ENCODE measurements at places on chromosomes 3 and 15. TPM values are rescaled to one million over a fixed set of nuclear protein-coding genes. Genes with fewer than 3 reads are reported as not detected.

DNA sequence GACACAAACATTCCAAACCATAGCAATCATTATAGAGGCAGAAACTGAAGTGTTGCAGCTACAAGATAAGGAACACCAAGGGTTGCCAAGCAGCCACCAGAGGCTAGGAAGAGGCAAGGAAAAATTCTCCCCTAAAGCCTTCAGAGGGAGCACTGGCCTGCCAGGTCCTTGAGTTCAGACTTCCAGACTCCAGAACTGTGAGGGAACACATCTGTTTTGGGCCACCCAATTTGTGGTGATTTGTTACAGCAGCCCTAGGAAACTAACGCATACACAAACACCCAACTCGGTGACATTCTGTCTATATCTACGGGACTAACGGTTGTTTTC, 54.6 kb downstream of the MB21D2 start:
- no peaks in the 10 kb centered on the region for H3K36me3 ChIP-seq
- DNase-seq = no peak
- no peaks in the 10 kb centered on the region for H3K27me3 ChIP-seq
- no peaks in the 10 kb centered on the region for H3K4me1 ChIP-seq
- no peak overlapping the region for H3K4me3 ChIP-seq

DNA sequence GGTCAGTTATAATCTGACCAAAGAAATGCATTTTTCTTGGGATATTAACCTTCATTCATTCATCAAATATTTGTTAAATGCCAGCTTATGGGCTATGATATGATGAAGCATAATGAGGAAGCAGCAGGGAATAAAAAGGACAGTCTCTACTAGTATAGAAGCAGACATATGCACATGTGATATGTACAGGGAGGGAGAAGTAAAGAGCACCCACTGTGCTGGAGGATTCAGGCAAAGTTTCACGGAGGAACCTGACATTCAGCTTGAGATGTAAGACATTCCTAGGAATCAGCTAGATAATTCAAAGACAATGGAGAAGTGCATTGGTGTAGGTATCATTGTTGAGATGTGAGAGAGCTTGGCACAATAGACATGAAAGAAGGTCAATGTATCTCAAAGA, 450.7 kb downstream of the LPP start:
- H3K27ac ChIP-seq = no peak overlapping the region
- DNase-seq = no peak
- H3K27me3 ChIP-seq = no peaks in the 10 kb centered on the region
- no peaks in the 10 kb centered on the region for H3K4me1 ChIP-seq

- H3K27me3 ChIP-seq = no peaks in the 10 kb centered on the region
- no peak overlapping the region for H3K4me3 ChIP-seq
- no peaks in the 10 kb centered on the region for H3K36me3 ChIP-seq
- DNase-seq = no peak
Observed at GRCh38 chr3:123745184-123745855, 138.8 kb downstream of the MYLK start.

GRCh38 chr3:31114929-31115283, 220.4 kb upstream of the GADL1 start:
- H3K36me3 ChIP-seq = no peaks in the 10 kb centered on the region
- peaks cover 11% of the 10 kb centered on the region for H3K27me3 ChIP-seq
- no peak overlapping the region for H3K4me3 ChIP-seq
- no peak for DNase-seq
- no peak overlapping the region for H3K27ac ChIP-seq

GRCh38 chr3:99842826-99843589, 25.3 kb downstream of the CMSS1 start:
- no peak overlapping the region for H3K4me3 ChIP-seq
- no peak overlapping the region for H3K27ac ChIP-seq
- H3K27me3 ChIP-seq = no peaks in the 10 kb centered on the region

- no peak overlapping the region for H3K27ac ChIP-seq
- H3K36me3 ChIP-seq = no peaks in the 10 kb centered on the region
- no peak overlapping the region for H3K4me3 ChIP-seq
Observed at GRCh38 chr15:97234851-97235610, 725.5 kb upstream of the ARRDC4 start.

- peak; percentile 69 for DNase-seq
- H3K4me1 ChIP-seq = peaks cover 13% of the 10 kb centered on the region
- no peak overlapping the region for H3K4me3 ChIP-seq
- no peaks in the 10 kb centered on the region for H3K27me3 ChIP-seq
- no peaks in the 10 kb centered on the region for H3K36me3 ChIP-seq
- no peak overlapping the region for H3K27ac ChIP-seq
Observed at GRCh38 chr15:78212546-78213424, 21.6 kb downstream of the ACSBG1 start.

DNA sequence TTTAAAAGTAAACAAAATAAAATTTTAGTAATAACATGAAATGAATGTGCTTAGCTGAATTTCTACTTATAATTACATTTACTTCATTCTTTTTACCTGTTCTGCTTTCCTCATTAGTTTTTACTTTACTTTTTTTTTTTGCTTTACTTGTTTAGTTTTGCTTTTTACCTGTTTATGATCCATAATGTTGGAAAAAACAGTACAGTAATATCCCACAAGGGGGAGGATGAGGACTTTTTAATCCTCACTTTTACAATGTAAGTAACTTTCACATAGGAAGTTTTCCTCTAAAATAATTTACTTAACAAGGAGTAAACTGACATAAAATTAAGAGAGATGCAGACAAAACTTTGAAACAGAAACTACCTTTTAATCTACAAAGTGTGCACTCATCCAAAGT, 268.7 kb downstream of the TBC1D5 start:
- no peaks in the 10 kb centered on the region for H3K4me1 ChIP-seq
- H3K27me3 ChIP-seq = no peaks in the 10 kb centered on the region
- no peak overlapping the region for H3K4me3 ChIP-seq
- no peak for DNase-seq

- H3K36me3 ChIP-seq = peaks cover 88% of the 10 kb centered on the region
- no peaks in the 10 kb centered on the region for H3K27me3 ChIP-seq
- H3K4me3 ChIP-seq = no peak overlapping the region
Observed at GRCh38 chr3:8541486-8541885, 39.9 kb downstream of the LMCD1 start.

- no peak overlapping the region for H3K27ac ChIP-seq
- H3K36me3 ChIP-seq = peaks cover 4% of the 10 kb centered on the region
- no peaks in the 10 kb centered on the region for H3K4me1 ChIP-seq
- no peaks in the 10 kb centered on the region for H3K27me3 ChIP-seq
- no peak overlapping the region for H3K4me3 ChIP-seq
Observed at GRCh38 chr15:52251144-52251860, 44.3 kb downstream of the MYO5C start.

- H3K36me3 ChIP-seq = no peaks in the 10 kb centered on the region
- no peaks in the 10 kb centered on the region for H3K27me3 ChIP-seq
- H3K4me3 ChIP-seq = no peak overlapping the region
- no peak overlapping the region for H3K27ac ChIP-seq
- peaks cover 4% of the 10 kb centered on the region for H3K4me1 ChIP-seq
- no peak for DNase-seq
Observed at GRCh38 chr3:63192248-63192647, 85.9 kb upstream of the SYNPR start.

DNA sequence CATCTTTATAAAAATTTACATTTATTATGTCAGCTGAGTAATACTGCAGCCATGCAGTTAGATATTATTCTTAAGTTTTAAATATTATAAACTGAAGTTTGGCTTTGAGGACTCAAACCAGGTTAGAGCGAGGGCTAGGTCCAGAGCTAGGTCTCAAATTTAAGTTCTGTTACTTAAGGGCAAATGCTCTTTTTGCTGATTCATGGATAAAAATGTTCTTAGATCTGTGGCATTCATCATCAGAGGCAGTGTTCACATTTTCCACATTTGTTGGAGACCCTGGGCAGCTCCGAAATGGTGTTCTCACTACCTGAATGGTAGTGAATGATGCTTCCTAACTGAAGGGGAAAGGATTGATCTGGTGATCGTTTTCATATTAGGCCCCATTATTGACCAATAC, 121.4 kb upstream of the MB21D2 start:
- H3K4me3 ChIP-seq = no peak overlapping the region
- H3K4me1 ChIP-seq = no peaks in the 10 kb centered on the region
- DNase-seq = no peak
- no peak overlapping the region for H3K27ac ChIP-seq
- H3K27me3 ChIP-seq = no peaks in the 10 kb centered on the region

- no peak overlapping the region for H3K4me3 ChIP-seq
- DNase-seq = no peak
- H3K36me3 ChIP-seq = no peaks in the 10 kb centered on the region
- no peaks in the 10 kb centered on the region for H3K4me1 ChIP-seq
Observed at GRCh38 chr3:188695241-188695640, 476.5 kb upstream of the TPRG1 start.

- no peaks in the 10 kb centered on the region for H3K36me3 ChIP-seq
- DNase-seq = no peak
- no peak overlapping the region for H3K4me3 ChIP-seq
- H3K27me3 ChIP-seq = no peaks in the 10 kb centered on the region
Observed at GRCh38 chr15:35320158-35320780, 225.7 kb downstream of the DPH6 start.

- no peaks in the 10 kb centered on the region for H3K4me1 ChIP-seq
- no peaks in the 10 kb centered on the region for H3K36me3 ChIP-seq
- H3K27ac ChIP-seq = no peak overlapping the region
- H3K4me3 ChIP-seq = no peak overlapping the region
- no peaks in the 10 kb centered on the region for H3K27me3 ChIP-seq
- DNase-seq = no peak
Observed at GRCh38 chr3:170634663-170635384, 48.9 kb upstream of the SLC7A14 start.

GRCh38 chr3:31973081-31973480, 8.0 kb downstream of the OSBPL10 start:
- no peaks in the 10 kb centered on the region for H3K36me3 ChIP-seq
- H3K4me3 ChIP-seq = no peak overlapping the region
- no peak for DNase-seq
- H3K27ac ChIP-seq = no peak overlapping the region
- H3K4me1 ChIP-seq = peaks cover 2% of the 10 kb centered on the region
- no peaks in the 10 kb centered on the region for H3K27me3 ChIP-seq

- no peak for DNase-seq
- peaks cover 59% of the 10 kb centered on the region for H3K36me3 ChIP-seq
- H3K4me3 ChIP-seq = no peak overlapping the region
- no peak overlapping the region for H3K27ac ChIP-seq
- peaks cover 4% of the 10 kb centered on the region for H3K4me1 ChIP-seq
Observed at GRCh38 chr3:111924283-111924682, 54.5 kb upstream of the ABHD10 start.

The SCN11A gene
- total RNA-seq = 0.63 TPM

The SAXO2 gene
- total RNA-seq = 17.6 TPM

The ACKR4 gene
- not detected for total RNA-seq

The CD200R1 gene
- not detected for total RNA-seq

The DNAJC19 gene
- total RNA-seq = 60.1 TPM
